ENCODE measurements at places on chromosomes 7 and 10.

GRCh38 chr10:58775960-58776567 lies 263.4 kb downstream of the BICC1 start:
- no peak for DNase-seq

GRCh38 chr7:4207011-4207410 lies 475.1 kb upstream of the FOXK1 start:
- no peak for DNase-seq

- no peak for DNase-seq
These were observed 13.7 kb downstream of the LBX1 start for GRCh38 chr10:101215397-101216206.

DNA sequence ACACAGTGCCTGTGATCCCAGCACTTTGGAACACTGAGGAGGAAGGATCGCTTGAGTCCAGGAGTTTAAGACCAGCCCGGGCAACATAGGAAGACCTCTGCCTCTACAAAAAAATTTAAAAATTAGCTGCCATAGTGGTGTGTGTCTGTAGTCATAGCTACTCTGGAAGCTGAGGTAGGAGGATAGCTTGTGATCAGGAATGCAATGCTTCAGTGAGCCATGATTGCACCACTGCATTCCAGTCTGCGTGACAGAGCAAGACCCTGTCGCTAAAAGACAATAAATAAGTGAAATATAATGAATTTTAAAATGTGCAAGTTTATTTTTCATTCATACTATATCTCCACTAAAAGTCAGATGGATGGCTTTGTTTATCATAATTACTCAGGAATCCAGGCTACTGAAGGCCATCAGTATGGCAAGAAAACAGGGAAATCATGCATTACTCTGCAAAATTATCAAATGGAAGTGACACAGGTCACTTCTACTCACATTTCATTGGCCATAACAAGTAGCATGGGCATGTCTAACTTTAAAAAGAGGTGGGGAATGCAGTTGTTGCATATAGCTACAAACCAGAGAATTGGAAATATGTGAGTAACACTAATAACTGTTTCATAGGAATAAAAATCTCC lies 32.9 kb upstream of the FAM3C start:
- DNase-seq, result no peak

- no peak for DNase-seq
These were observed 917.0 kb upstream of the GHITM start for GRCh38 chr10:83222300-83222699.

GRCh38 chr7:55569797-55570196 lies 2.5 kb downstream of the VOPP1 start:
- DNase-seq, result no peak

DNA sequence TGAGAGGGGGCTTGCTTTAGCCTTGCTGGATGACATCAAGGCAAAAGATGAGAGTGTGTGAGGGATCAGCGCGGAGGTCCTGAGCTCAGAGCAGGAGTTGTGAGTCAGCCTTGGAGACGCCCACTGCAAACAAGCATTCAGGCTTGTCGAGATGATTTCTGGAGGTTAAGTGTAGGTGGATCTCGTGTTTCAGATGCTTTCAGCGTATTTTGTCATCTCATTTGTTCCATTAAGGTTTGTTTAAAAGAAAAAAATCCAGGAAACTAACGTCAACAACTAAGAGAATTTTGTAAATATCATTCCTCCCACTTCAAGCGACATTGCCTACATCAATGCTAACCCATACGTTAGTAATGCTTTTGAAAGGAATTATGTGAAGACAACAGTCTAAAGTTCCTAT lies 715.4 kb upstream of the NRP1 start:
- DNase-seq, result peak; percentile 13

DNA sequence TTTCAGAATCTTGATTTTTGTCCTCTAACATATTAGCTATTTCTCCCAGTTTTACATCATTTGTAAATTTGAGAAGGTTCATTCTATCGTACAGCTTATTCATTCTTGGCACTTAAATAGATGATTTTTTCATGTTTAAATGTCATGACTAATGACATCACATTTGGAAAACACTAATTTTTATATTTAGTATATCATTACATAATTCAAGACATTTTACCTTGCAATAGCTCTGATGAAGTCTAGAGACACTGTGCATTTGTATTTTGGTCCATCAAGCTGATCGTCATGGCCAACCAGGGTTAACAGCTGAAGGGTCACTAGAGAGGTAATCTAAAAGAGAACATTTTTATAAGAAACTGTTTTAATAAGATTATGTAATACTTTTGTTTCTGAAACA lies 71.3 kb downstream of the ORC5 start:
- no peak for DNase-seq

DNA sequence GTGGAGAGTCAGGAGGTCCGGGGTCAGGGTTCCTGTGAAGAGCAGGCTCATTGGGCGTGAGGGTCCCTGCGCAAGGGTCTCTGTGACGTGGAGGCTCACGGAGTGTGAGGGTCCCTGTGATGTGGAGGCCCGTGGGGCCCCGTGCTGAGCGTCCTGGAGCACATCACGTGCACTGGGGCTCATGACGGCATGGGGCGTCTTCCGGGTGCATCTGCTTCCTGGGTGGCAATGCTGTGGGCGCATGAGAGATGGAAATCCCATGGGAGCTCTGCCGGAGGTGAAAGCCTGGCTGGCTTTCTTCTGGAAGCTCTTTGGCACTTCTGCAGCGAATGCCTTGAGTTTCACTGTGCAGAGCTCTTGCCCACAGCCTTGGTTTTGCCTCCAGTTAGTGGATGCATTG lies 71.4 kb downstream of the WDR37 start:
- no peak for DNase-seq

- no peak for DNase-seq
These were observed 17.9 kb upstream of the TIAL1 start for GRCh38 chr10:119614686-119615085.

DNA sequence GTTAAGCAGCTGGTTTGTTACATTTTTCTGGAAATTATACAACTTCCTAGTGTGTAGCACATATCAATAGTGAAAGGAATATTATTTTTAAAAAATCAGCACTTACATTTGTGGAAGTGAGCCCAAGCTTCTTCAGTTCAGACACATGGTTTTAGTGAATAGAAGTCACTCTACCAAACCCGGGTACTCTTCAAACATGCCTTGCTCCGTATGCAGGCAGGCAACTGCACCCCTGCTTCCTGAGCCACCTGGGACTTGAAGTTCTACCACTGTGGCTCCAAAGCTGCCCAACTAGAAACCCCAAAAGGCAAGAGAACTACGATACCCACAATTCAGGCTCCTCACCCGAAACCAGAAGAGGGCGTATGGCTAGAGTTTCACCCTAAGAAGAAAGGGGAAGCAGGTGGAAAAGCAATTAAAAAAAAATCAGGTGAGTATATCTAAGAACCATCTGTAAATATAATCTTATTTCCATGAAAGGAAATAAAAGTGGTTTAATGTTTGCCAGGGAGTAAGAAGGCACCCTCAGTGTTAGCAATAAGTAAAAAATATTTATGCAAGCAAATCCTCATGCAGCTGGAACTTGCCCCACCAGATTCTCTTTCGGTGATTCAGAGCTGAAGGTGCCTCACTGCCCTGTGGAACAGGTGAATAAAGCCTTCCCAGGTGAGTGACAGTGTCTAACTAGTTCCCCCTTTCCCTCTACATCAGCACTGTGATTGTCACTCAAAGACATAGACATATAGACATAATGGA lies at the start of gene MACC1:
MACC1 (minus strand) TSS at position 192 of the 756 bp plus-strand sequence. CDS start 55,522 bp downstream, outside the sequence.
- DNase-seq, result no peak

GRCh38 chr7:141960687-141961422 lies 12.7 kb downstream of the TAS2R38 start:
- DNase-seq, result no peak

- DNase-seq, result no peak
These were observed 303.7 kb downstream of the WDR11 start for GRCh38 chr10:121154846-121155245.
